T-helper 1 cell (primary cell): ENCODE measurements at places on chromosomes 2 and 18.

- no peak for DNase-seq
Observed at GRCh38 chr2:56739413-56739812, 555.6 kb downstream of the CCDC85A start.

- DNase-seq = no peak
Observed at GRCh38 chr18:7577706-7578105, 10.6 kb downstream of the PTPRM start.

- DNase-seq = no peak
Observed at GRCh38 chr2:21424375-21424774, 300.6 kb downstream of the TDRD15 start.

- DNase-seq = no peak
Observed at GRCh38 chr2:158414538-158414937, 42.0 kb downstream of the CCDC148 start.

GRCh38 chr2:109264595-109265328 lies 135.8 kb downstream of the SH3RF3 start:
- no peak for DNase-seq

DNA sequence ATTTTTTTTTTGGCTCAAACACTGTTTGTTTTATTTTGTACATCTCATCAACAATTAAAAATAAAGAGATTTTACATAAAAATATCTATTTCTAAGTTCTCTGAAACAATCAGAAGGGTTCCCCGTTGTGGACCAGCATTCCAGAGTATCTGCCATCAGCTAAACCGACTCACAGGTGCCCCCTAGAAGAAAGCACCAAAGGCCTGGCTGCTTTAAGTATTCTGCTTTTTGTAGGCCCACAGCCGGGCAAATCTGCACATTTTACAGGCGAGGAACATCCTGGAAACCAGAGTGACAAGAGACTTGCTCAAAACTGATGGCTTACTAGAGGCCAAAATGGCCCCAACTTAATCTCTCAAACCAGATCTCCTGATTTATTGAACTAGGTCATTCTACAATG lies 82.2 kb upstream of the SETBP1 start:
- no peak for DNase-seq

GRCh38 chr2:37417321-37417720 lies 72.9 kb downstream of the QPCT start:
- no peak for DNase-seq

DNA sequence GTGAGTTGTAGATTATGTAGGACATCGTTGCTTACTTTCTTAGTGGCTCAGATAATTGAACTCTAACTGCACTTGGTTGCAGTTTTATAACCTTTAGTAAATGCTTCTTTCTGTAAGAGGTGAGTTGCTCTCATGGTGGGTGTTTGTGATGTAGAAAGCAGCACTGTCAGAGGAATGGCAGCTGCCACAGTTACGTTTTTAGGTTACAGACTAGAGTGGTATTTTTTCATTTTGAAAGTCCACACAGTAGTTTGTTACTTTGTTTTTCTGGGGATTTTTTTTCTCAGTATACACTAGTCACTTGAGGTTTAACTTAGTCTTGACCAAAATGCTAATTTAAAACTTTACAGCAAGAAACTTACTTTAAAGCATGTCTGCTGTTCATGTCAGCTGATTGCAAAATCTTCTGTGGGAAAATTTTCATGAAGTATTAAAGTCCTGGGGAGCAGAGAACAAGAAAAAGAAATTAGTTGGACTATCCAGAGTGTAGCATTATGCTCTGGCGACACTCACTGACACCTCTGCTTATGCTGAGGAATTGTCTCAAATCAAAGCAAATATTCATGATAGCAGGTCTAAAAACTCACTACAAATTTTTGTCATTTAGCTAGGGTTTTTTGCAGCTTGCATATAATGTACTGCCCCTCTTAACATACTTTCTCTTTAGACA lies 14.8 kb downstream of the AFTPH start:
- no peak for DNase-seq

DNA sequence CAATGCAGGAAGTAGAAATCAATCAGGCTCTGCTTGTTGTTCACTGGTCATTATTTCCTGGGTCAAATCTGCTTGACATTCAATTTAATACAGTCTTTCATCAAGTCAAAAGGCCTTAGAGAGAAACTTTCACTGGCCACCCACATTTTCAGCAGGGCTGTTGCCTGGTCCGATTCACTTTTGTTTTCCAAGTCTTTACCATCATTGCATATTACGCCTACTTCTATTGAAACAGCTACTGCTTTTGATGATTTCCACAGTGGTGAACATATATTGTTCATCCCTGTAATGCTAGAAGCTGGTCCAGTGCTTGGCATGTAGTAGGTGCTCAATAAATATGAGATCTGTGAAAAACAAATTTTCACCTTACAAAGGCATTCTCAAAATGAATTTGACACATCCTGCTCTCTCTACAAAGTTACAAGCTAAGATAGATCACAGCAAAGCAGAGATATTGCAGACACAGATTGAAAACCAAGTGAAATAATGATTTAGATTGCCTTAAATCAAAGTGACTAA lies 600.1 kb downstream of the ARHGAP15 start:
- DNase-seq = no peak

GRCh38 chr2:166373951-166374350 lies 1.8 kb downstream of the SCN9A start:
- no peak for DNase-seq

- no peak for DNase-seq
Observed at GRCh38 chr2:99959261-99960014, 183.0 kb downstream of the AFF3 start.

DNA sequence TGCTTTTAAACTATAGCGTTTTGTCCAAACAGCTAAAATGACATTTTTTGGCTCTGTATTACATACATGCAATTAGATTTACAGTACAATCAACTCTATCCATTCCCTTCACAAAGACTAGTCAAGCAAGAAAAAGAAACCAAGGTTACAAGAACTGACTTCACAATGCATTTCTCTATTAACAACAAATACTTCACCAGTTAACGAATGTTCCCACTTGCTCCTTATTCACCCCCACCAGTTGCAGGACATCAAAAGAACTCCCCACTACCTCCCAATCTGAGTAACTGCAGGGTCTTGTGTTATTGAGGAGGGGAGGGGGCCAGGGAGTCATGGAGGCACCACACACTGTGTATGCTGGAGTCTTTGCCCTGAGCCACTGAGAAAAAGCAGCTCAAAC lies 34.9 kb downstream of the LAMA1 start:
- DNase-seq = no peak

- DNase-seq = no peak
Observed at GRCh38 chr2:46796843-46797625, 118.6 kb downstream of the MCFD2 start.

- DNase-seq = no peak
Observed at GRCh38 chr2:190858817-190859216, 21.8 kb upstream of the GLS start.

- no peak for DNase-seq
Observed at GRCh38 chr2:19114754-19115231, 243.6 kb downstream of the OSR1 start.

DNA sequence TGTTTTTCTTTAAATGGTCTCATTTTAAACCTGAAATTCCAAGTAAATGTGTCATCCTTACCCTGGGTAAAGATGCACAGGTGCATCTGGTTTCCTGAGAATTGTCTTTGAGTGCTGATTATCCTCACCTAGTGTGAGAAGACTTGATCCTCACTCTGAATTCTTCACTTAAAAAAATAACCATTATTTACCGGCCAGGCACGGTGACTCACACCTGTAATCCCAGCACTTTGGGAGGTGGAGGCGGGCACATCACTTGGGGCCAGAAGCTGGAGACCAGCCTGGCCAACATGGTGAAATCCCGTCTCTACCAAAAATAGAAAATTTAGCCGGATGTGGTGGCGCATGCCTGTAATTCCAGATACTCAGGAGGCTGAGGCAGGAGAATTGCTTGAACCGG lies 9.9 kb upstream of the WNT6 start:
- no peak for DNase-seq

GRCh38 chr2:110677080-110677479 lies 783 bp downstream of the BUB1 start:
- DNase-seq = peak; percentile 20

GRCh38 chr2:221554769-221555493 lies 17.2 kb downstream of the EPHA4 start:
- DNase-seq = no peak

DNA sequence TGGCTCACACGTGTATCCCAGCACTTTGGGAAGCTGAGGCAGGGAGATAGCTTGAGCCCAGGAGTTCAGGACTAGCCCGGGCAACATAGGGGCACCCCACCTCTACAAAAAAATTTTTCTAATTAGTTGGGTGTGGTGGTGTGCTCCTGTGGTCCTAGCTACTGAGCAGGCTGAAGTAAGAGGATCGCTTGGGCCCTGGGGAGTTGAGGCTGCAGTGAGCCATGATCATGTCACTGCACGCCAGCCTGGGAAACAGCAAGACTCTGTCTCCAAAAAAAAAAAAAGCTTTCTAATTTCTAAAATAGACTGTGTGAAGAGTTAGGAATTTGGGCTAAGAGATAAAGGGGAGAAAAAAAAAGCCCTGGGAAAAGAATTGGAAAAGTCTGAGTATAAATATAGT lies 51.9 kb upstream of the NAB1 start:
- DNase-seq = no peak

GRCh38 chr18:59211629-59212028 lies 8.3 kb upstream of the GRP start:
- no peak for DNase-seq

- DNase-seq = no peak
Observed at GRCh38 chr18:28831476-28831875, 654.5 kb upstream of the CDH2 start.

- no peak for DNase-seq
Observed at GRCh38 chr2:169461143-169461542, 18.2 kb upstream of the BBS5 start.

DNA sequence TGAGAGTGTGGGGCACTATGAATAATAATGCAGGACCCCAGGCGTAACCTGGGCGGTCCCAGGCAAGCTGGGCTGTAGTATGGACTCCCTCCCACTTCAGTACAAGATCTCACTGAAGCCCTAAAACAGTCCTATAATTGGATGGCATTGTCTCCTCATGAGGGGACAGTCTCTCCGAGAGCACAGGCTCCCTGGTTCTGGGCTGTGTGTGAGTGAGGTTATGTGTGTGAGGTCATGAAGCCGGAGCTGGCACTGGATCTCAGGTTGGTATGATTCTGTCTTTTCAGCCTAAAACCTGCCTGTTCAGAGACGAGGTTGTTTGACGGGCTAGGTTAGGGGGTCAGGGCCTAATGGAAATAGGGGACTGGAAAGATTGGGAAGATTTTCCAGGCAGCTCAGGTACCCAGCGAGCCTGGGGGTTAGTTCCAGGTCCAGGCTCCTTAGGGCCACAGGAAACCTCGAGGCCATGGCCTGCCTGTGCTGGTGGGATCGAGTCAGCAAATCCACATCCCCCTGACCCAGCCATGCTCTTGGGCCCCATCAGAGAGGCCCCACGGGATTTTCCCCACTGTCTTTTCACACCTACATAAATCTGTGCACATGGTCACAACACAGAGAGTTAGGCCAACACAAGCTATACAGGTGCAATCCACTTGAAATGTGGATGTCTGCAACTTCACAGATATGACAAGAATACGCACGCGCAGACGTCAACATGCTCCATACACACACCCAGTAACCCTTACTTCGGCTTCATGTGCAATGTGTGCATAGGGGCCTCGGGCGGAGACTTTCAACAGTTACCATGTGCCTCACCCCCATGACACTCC lies 94.8 kb downstream of the INHBB start:
- no peak for DNase-seq

GRCh38 chr2:98027538-98027937 lies 31.8 kb upstream of the TMEM131 start:
- DNase-seq = no peak

DNA sequence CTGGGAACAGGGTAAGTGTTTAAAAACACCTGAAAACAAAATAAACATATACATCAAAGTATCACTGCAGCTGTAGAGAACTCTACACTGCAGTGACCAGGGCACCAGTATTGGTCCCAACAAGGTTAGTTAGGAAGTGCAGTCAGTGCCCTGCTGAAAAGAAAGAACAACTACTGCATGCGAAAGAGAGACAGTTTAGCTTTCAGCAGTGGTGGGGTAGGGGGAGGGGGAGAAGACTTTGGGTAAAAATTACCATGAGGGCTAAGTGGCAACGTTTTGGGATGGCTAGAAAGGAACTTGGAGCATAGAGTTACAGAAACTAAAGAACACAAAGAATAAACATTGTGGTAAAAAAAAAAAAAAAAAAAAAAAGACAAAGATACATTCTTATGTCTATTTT lies 112.1 kb downstream of the UPP2 start:
- DNase-seq = no peak

- no peak for DNase-seq
Observed at GRCh38 chr18:9115984-9116383, 13.5 kb downstream of the NDUFV2 start.
